ENCODE measurements at places on chromosomes 16 and 17. TPM values are rescaled to one million over a fixed set of nuclear protein-coding genes. Genes with fewer than 3 reads are reported as not detected.

SHMT1 gene
- polyA plus RNA-seq, result 17.0 TPM

TNFRSF17 gene
- polyA plus RNA-seq, result 0.08 TPM

BIRC5 gene
- 23.5 TPM for polyA plus RNA-seq

TMEM114 gene
- polyA plus RNA-seq, result not detected

C16orf54 gene
- not detected for polyA plus RNA-seq

DUSP14 gene
- polyA plus RNA-seq, result 85.8 TPM

DNA sequence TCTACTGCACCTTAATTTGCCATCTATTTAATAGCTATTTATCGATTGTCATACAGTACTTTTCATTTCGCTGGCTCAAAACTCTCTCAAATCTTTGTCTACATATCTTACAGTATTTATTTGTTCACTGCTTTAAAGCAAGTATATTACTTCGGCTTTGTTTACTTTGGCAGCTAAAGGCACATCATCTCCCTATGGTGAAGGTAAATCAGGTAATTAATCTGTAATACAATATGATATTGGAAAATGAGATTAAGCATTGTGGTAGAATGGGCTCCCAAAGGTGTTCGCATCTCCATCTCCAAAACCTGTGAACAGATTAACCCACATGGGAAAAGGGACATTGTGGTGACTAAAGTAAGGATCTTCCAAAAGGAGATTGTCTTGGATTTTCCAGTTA, 6.5 kb downstream of the TMEM170A start:
- no peaks in the 10 kb centered on the region for H3K27me3 ChIP-seq
- no peaks in the 10 kb centered on the region for H3K4me1 ChIP-seq
- no peaks in the 10 kb centered on the region for H3K36me3 ChIP-seq
- no peak for DNase-seq
- no peak overlapping the region for H3K27ac ChIP-seq

GRCh38 chr16:4477966-4478365, 1.8 kb downstream of the HMOX2 start:
- H3K27ac ChIP-seq, result no peak overlapping the region
- H3K27me3 ChIP-seq, result no peaks in the 10 kb centered on the region
- peak; percentile 31 for DNase-seq
- H3K4me3 ChIP-seq, result no peak overlapping the region
- H3K4me1 ChIP-seq, result peaks cover 7% of the 10 kb centered on the region

DNA sequence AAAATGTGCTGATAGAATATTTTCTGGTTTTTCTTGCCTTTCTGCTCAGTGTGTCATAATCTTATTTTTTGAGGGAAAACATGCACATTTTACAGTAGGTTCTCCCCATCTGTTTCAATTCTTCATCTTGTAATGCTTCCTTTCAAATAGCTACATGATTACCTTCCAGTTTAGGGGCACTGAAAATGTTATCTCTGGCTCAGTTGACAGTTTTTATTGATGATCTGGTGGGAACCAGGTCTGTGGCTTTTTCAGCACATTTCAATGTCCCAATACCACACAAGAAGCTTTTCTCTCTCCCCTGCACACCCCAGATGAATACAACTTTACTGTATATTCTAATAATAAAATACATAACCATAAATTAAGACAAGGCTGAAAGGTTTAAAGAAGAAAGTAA, 36.5 kb downstream of the FTO start:
- no peaks in the 10 kb centered on the region for H3K36me3 ChIP-seq
- H3K4me1 ChIP-seq, result no peaks in the 10 kb centered on the region
- no peaks in the 10 kb centered on the region for H3K27me3 ChIP-seq
- no peak overlapping the region for H3K4me3 ChIP-seq
- no peak overlapping the region for H3K27ac ChIP-seq

DNA sequence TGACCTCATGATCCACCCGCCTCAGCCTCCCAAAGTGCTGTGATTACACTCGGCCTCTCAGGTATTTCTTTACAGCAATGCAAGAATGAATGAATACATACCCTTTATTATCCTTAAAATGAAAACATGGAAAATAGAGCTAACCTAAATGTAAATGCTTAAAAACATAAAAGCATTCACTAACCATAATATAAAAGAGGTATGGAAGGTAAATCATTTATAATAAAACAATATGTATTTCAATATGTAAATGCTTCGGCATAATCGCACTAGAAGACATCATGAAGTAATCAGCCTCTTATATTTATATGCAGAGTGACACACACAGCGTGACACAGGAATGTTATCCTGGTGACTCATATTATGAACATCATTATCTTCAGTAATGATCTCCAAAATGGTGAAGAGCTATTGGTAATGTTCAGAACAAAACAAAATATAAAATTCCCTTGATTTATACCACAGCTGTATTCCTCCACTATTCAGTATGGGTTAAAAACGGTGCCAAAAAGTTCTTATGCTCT, 53.9 kb downstream of the AIPL1 start:
- H3K4me1 ChIP-seq, result no peaks in the 10 kb centered on the region
- H3K27me3 ChIP-seq, result peaks cover 16% of the 10 kb centered on the region

DNA sequence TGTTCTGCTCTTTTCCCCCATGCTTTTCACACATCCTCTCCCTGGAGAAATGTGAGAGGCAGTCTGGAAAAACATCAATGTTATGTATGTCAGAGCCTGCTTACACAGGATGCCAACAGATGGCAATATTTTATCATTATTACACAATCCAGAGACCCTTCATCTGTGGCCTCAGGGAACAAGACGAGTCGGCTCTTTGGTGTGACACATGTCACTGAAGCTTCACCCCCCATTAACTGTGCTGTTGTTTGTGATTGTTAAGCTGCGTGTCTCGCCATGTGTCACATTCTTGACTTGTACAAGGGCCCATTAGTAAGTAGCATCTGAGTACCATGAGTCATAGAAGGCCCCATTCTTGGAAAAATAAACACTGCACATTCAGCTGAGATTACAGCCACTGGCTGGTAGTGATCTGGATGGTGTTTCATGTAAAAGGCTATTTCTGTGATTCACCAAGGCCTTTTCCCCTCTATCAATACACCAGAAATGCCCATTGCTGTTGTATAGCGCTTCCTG, 682.1 kb upstream of the SOX9 start:
- no peaks in the 10 kb centered on the region for H3K27me3 ChIP-seq
- H3K4me1 ChIP-seq, result peaks cover 12% of the 10 kb centered on the region
- peak overlapping the region; percentile 78 for H3K27ac ChIP-seq
- no peaks in the 10 kb centered on the region for H3K36me3 ChIP-seq
- DNase-seq, result peak; percentile 56

DNA sequence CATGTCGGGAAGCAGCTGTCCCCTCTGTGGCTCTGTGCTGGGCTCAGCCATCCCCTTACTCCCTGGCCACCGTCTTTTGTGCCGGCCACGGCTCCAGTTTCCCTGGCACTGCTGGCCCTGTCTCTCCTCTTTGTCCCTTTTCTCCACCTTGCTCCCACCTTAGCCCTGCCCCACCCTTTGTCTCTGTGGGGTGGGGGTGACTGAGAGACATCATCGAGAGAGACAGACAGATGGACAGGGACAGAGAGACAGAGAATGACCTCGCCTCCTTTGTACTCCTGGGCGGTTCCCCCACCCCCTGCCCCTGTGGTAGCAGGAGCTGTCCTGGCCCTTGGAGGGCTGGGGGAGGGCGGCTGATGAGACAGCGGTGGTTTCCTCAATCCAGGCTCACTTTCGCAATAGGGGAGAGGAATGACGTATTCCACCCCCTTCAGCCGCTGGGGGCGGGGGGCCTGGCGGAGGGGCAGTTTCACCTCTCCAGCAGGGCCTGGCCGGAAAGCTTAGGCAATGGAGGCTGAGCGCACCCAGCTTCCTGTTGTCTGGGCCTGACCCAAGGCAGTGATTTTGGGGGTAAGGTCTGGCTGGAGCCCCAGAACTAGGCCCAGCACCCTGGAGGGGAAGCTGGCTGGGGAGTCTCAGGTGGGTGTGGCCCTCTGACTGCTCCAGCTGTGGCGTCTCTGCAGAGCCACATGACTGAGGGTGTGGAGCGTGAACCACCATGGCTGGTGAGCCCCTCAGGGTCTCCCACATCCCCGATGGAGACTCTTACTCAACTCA, 7.3 kb downstream of the FMNL1 start:
- H3K27ac ChIP-seq, result no peak overlapping the region
- peaks cover 4% of the 10 kb centered on the region for H3K4me1 ChIP-seq
- DNase-seq, result no peak
- no peak overlapping the region for H3K4me3 ChIP-seq

GRCh38 chr16:19757026-19757425, 39.0 kb downstream of the IQCK start:
- no peaks in the 10 kb centered on the region for H3K27me3 ChIP-seq
- no peaks in the 10 kb centered on the region for H3K36me3 ChIP-seq
- H3K4me3 ChIP-seq, result no peak overlapping the region
- H3K27ac ChIP-seq, result no peak overlapping the region
